ENCODE measurements at places on chromosomes 5 and 9. TPM values are rescaled to one million over a fixed set of nuclear protein-coding genes. Genes with fewer than 3 reads are reported as not detected.

DNA sequence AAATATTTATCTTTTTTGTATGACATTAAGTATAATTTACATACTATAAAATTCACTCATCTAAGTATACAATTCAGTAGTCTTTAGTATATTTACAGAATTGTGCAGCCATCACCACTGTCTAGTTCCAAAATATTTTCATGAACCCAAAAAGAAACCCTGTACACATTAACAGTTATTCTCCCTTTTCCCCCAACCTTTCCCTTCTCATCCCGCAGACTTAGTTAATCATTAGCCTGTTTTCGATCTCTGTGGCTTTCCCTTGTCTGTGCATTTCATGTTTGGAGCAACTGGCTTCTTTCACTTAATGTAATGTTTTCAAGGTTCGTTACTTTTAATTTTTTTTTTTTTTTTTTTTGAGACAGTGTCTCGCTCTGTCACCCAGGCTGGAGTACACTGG is 37.5 kb downstream of the MTREX start:
- H3K27me3 ChIP-seq = no peaks in the 10 kb centered on the region
- H3K36me3 ChIP-seq = peaks cover 27% of the 10 kb centered on the region
- H3K4me1 ChIP-seq = peaks cover 10% of the 10 kb centered on the region
- H3K4me3 ChIP-seq = no peak overlapping the region
- no peak for DNase-seq
- no peak overlapping the region for H3K27ac ChIP-seq

DNA sequence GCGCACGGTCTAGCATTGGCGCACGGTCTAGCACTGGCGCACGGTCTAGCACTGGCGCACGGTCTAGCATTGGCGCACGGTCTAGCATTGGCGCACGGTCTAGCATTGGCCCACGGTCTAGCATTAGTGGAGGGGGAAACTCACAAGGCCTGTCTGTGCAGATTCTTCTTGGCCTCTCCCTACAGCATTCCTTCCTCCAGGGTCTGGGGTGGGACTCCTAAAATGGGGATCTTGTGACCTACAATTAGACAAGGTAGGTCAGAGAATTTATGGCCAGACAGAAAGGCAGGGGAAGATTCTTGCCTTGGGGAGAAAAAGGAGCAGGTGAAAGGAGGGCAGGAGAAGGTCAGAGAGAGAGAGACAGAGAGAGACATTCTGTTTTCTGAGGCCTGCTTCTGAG is 5.4 kb upstream of the GBGT1 start:
- H3K27ac ChIP-seq = no peak overlapping the region
- H3K27me3 ChIP-seq = peaks cover 19% of the 10 kb centered on the region
- H3K36me3 ChIP-seq = no peaks in the 10 kb centered on the region
- no peak for DNase-seq
- no peak overlapping the region for H3K4me3 ChIP-seq

Gene HTR1A
- polyA plus RNA-seq = not detected

Gene OBP2B
- polyA plus RNA-seq = not detected

- no peaks in the 10 kb centered on the region for H3K36me3 ChIP-seq
- H3K4me1 ChIP-seq = no peaks in the 10 kb centered on the region
- DNase-seq = no peak
- H3K4me3 ChIP-seq = no peak overlapping the region
Measured at GRCh38 chr5:35830587-35830986, 26.1 kb upstream of the IL7R start.

Gene LHX3
- not detected for polyA plus RNA-seq

Gene FANCG
- 11.9 TPM for polyA plus RNA-seq

DNA sequence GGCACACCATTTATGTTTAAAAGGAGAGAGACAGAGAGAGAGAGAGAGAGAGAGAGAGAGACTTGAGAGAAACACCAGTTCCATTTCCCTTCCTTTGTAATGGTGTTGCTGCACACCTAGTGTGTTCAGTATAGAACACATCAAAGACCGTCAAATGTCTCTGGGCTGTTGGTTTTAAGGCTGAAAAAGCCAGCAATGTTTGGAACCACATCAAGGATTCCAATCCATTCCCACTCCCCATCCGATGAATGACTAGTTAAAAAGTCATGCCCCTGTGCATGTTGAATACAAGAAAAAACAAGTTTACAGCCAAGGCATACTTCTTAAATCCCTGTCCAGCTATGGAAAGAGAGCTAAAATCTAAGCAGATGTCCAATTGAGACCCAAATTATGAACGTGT is 83.0 kb upstream of the IFNE start:
- no peak overlapping the region for H3K27ac ChIP-seq
- H3K4me3 ChIP-seq = no peak overlapping the region
- no peak for DNase-seq
- no peaks in the 10 kb centered on the region for H3K36me3 ChIP-seq
- H3K27me3 ChIP-seq = peaks cover 62% of the 10 kb centered on the region

- no peak for DNase-seq
- no peak overlapping the region for H3K4me3 ChIP-seq
- no peaks in the 10 kb centered on the region for H3K4me1 ChIP-seq
- no peak overlapping the region for H3K27ac ChIP-seq
- no peaks in the 10 kb centered on the region for H3K27me3 ChIP-seq
Measured at GRCh38 chr5:144315026-144315425, 144.4 kb downstream of the KCTD16 start.

DNA sequence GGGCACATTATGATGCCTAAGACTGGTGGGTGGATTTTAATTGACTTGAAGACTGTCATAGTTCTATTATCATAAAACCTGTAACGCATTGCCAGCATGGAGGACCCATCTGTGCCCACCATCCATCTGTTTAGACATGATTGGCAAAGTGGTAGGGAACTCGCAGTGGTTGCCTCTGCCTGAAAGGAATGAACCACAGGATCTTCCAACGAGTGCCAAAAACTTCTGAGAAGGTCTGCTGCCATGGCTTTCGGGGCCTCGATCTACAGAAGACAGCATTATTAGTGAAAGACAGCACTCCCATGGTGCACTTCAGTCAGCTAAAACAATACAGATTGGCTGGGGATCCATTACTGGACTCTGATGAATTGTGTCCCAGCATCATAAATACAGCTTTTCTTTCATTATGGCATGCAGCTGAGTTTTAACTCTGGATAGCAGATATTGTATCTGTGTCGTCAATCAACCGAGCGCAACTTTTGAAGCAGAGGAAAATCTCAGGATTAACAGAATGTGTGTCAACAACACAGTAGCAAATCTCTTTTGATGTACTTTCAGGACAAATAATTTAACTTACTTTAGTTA is 74.3 kb downstream of the ZDHHC21 start:
- DNase-seq = no peak
- H3K36me3 ChIP-seq = peaks cover 3% of the 10 kb centered on the region
- H3K27ac ChIP-seq = peak overlapping the region; percentile 38
- no peak overlapping the region for H3K4me3 ChIP-seq
- no peaks in the 10 kb centered on the region for H3K27me3 ChIP-seq

DNA sequence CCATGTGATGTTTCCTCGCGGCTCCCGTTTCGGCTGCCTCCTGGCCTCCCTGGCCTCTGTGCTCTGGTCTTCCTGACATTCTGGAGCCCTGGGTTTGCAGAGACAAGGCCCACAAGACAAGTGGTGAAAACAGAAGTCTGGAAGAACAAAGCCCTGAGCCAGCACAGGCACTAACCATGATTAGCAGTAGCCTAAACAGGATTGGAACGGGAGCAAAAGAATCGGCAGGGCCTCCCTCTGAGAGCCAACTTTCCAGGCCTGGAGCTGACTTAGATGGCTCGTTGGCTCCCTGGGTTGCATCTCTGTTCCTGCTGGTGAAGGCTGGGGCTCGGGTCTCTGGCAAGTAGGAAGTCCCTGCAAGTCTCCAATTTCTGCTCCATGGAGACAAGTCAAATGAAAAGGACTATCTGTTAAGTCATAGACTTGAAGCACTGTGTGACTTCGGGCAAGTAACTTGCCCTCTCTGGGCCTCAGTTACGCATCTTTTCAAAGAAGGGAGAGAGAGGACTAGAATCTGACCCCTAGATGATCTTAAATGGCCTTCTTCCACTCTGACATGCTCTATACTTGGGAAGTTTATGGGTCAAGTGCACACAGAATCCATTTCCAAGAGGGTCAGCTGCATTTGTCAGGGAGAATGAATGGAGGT is 3.3 kb downstream of the COL27A1 start:
- no peak overlapping the region for H3K27ac ChIP-seq
- H3K4me1 ChIP-seq = peaks cover 27% of the 10 kb centered on the region
- H3K27me3 ChIP-seq = peaks cover 48% of the 10 kb centered on the region
- H3K4me3 ChIP-seq = no peak overlapping the region
- no peaks in the 10 kb centered on the region for H3K36me3 ChIP-seq
- no peak for DNase-seq

Gene ALDH1B1
- polyA plus RNA-seq = 8.2 TPM

DNA sequence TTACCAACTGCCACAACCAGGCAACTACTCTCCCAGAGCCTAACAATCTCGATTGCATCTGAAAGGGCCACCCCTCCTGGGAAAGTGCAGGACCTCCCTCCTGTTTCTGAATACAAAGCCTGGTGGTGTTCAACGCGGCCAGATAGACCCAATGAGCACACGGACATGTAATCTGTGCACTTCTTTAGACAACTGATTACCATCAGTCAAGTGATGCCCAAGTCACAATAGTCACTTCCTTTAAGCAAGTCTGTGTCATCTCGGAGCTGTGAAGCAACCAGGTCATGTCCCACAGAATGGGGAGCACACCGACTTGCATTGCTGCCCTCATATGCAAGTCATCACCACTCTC is 739 bp downstream of the C9orf72 start:
- peak overlapping the region; percentile 97 for H3K4me3 ChIP-seq
- H3K27ac ChIP-seq = peak overlapping the region; percentile 100
- H3K4me1 ChIP-seq = peaks cover 23% of the 10 kb centered on the region
- DNase-seq = peak; percentile 76
- no peaks in the 10 kb centered on the region for H3K27me3 ChIP-seq

Gene RLN1
- not detected for polyA plus RNA-seq

GRCh38 chr9:31582071-31582470 is 802.4 kb upstream of the ACO1 start:
- peaks cover 2% of the 10 kb centered on the region for H3K27me3 ChIP-seq
- DNase-seq = no peak
- H3K27ac ChIP-seq = no peak overlapping the region

DNA sequence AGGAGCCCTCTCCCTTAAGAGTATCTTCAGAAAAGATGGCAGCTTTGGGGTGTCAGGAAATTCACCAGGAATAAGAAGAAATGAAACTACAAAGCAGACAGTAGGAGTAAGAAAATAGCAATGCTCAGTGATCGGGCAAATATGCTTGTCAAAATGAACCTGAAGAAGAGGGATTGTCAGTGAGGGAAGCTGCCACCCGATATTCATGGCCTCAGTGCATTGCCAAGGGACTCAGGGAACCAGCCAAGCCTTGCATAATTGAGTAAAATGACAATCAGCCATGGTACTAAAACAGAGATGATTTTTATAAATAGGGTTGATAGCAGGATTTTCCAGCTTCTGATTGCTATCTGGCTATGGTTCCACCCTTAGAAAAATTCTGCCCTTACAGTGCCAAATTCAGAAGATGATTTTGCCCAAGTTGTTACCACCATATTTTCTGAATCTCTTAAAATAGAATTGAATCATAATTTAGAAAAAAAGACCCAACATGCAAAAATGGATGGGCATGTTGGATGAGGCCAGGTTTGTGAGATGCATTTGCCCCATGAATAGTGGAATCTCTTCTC is 274.0 kb downstream of the NTRK2 start:
- H3K27me3 ChIP-seq = no peaks in the 10 kb centered on the region
- H3K27ac ChIP-seq = no peak overlapping the region
- no peak overlapping the region for H3K4me3 ChIP-seq
- no peaks in the 10 kb centered on the region for H3K36me3 ChIP-seq

GRCh38 chr9:98641695-98642094 is 67.0 kb downstream of the GABBR2 start:
- H3K36me3 ChIP-seq = no peaks in the 10 kb centered on the region
- no peak overlapping the region for H3K4me3 ChIP-seq
- H3K27me3 ChIP-seq = peaks cover 41% of the 10 kb centered on the region

DNA sequence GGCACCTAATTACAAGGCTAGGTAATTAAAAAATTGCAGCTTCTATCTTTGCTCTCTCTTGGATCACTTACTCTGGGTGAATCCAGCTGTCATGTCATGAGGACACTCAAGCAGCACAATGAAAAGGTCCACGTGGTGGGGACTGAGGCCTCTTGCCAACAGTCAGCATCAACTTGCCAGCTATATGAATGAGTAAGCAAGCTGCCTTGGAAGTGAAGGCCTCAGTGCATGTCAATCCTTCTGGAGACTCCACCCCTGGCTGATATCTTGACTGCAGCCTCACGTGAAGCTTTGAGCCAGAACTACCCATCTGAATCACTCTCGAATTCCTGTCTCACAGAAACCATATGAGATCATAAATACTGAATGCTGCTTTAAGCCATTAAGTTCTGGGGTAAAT is 140.5 kb downstream of the SNX18 start:
- H3K36me3 ChIP-seq = no peaks in the 10 kb centered on the region
- no peak overlapping the region for H3K4me3 ChIP-seq
- no peaks in the 10 kb centered on the region for H3K27me3 ChIP-seq
- no peak overlapping the region for H3K27ac ChIP-seq
- H3K4me1 ChIP-seq = peaks cover 34% of the 10 kb centered on the region

DNA sequence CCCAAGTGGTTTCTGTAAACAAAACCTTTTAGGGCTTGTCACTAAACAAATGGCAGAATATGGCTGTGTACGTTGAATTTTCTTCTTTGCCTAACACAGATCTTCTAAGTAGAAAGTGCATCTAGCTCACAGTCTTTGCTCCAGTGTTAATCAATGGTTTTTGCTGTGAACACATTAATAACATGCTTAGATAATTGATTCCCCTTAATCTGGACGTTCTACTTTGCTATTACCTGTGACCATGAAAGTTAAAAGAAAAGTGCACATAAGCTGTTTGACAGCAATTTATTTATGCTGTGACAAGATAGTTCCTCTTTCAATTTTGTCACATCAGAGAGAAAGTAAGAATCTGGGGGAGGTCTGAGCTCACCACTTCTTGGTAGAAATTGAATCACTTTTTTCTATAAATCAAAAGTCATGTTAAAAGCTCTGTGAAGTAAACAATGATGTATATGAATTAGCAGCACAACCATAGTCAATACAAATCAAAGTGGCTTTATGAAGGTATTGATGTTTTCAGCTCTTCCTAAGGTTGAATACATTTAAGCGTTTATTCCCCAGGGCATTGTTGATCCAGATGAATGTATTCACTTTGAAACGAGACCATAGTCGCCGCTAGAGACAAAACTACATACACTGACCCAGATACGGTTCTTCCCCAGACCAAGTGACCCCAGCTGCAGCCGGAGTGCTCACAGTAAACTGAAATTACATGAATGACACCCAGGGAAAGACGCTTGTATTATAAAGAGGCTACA is 174.6 kb upstream of the ZNF608 start:
- no peaks in the 10 kb centered on the region for H3K36me3 ChIP-seq
- H3K4me3 ChIP-seq = no peak overlapping the region
- H3K27ac ChIP-seq = no peak overlapping the region
- H3K4me1 ChIP-seq = peaks cover 5% of the 10 kb centered on the region
- H3K27me3 ChIP-seq = no peaks in the 10 kb centered on the region

All from naive B cell (primary cell).